Cardiac atrium fibroblast (primary cell): ENCODE measurements at places on chromosomes 5 and 9. TPM values are rescaled to one million over a fixed set of nuclear protein-coding genes. Genes with fewer than 3 reads are reported as not detected.

PCA3 gene
- not detected in 2 replicates for total RNA-seq

PCDH1 gene
- 14.8 and 18.3 TPM in 2 replicates for total RNA-seq

SPATA31C1 gene
- not detected in 2 replicates for total RNA-seq

PCDHB5 gene
- 1.3 and 4.5 TPM in 2 replicates for total RNA-seq

ASTN2 gene
- total RNA-seq = 2.5 and 6.0 TPM in 2 replicates

SUB1 gene
- 144 and 172 TPM in 2 replicates for total RNA-seq

FAM169A gene
- not detected in 2 replicates for total RNA-seq

PRR7 gene
- 28.3 and 30.3 TPM in 2 replicates for total RNA-seq

PCDHB12 gene
- 0.16 and 0.72 TPM in 2 replicates for total RNA-seq

TIFAB gene
- total RNA-seq = not detected in 2 replicates

CFAP90 gene
- total RNA-seq = not detected in 2 replicates

GHR gene
- total RNA-seq = 4.0 and 5.2 TPM in 2 replicates

SMIM33 gene
- total RNA-seq = not detected in 2 replicates

TMOD1 gene
- total RNA-seq = 0.18 and 0.65 TPM in 2 replicates

TARS1 gene
- total RNA-seq = 133 and 140 TPM in 2 replicates

SPATA31E1 gene
- not detected in 2 replicates for total RNA-seq

LRRC14B gene
- not detected in 2 replicates for total RNA-seq

OR1J2 gene
- total RNA-seq = not detected in 2 replicates

WDR38 gene
- not detected in 2 replicates for total RNA-seq

PCDHA1 gene
- not detected in 2 replicates for total RNA-seq

RNF145 gene
- 35.0 and 50.1 TPM in 2 replicates for total RNA-seq

LPAR1 gene
- total RNA-seq = 57.3 and 79.1 TPM in 2 replicates

LCN9 gene
- total RNA-seq = not detected in 2 replicates

CHSY3 gene
- 9.9 and 10.9 TPM in 2 replicates for total RNA-seq

TMEM215 gene
- not detected in 2 replicates for total RNA-seq

SPATA31A3 gene
- total RNA-seq = not detected in 2 replicates

ZDHHC12 gene
- 39.0 and 44.4 TPM in 2 replicates for total RNA-seq

ANKRD18B gene
- total RNA-seq = not detected in 2 replicates

C5orf46 gene
- total RNA-seq = 0.65 TPM in 1 of 2 replicates, not detected in the other

SLC30A5 gene
- 37.5 and 44.6 TPM in 2 replicates for total RNA-seq

SLC1A1 gene
- 40.5 and 58.3 TPM in 2 replicates for total RNA-seq
